ENCODE measurements at places on chromosomes 5 and 9. TPM values are rescaled to one million over a fixed set of nuclear protein-coding genes. Genes with fewer than 3 reads are reported as not detected.

GRCh38 chr5:9619331-9620092 lies 10.6 kb downstream of the TAS2R1 start:
- DNase-seq, result no peak

GRCh38 chr9:105751761-105752160 lies 57.4 kb downstream of the TMEM38B start:
- DNase-seq, result no peak

- no peak for DNase-seq
Observed at GRCh38 chr5:148859703-148860102, 33.3 kb downstream of the ADRB2 start.

DNA sequence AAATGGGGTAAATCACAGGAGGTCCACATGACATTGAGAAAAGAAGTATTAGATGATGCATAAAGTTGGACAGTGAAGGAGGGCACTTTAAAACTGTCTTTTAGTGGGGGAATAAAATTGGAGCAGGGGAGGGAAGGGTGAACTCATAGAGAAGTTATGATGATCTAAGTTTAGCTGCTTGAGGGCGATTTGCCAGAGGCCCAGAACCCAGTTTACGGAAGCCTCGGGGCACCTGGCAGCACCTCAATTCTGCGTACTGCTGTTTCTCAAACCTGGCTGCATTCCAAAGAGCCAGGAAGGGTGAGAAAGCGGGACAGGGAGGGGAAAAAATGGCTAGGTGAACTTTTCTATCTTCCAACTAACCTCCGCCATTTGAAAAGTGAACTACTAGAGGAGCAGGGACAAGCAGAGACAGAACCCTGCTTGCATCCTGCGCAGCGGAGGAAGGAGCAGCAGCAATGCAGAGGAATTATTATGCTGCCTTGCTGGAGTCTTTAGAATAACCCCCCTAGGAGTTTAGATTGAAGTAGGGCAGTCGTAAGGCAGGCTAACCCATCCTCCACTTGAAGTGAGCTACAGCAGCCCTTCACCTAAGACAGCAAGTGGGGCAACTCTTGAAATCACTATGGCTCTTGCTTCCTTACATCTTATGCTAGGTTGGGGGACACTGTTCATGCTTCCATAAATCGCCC lies 316.8 kb downstream of the BRINP1 start:
- no peak for DNase-seq

GRCh38 chr5:40494631-40495236 lies 185.0 kb upstream of the PTGER4 start:
- DNase-seq, result no peak

DNA sequence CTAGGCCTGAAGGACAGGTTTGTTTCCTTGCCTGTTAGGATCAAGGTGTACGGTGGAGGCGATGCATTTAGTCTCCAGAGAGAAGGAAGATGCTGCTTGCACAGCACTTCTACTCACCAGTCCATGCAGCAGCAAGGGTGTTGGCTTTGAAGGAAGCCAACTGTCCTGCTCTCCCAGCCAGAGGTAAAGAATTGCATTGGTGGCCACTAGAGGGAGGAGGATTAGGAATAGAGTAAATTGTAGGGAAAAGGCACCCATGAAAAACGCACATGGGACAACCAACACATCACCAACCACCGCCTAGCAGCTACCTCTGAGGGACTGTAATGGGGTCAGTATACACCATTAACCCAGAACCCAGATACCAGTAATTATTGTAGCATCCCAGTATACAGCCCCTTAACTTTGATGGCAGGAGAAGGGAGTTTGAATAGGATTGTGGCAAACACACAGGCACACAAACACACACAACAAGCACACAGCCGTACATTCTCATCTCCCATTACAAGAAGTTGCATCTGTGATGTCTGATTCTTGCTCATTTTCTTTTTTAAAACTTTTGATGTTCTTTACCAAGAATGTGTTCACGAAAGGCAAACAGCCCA lies 267.7 kb downstream of the ADAMTS6 start:
- DNase-seq, result no peak

DNA sequence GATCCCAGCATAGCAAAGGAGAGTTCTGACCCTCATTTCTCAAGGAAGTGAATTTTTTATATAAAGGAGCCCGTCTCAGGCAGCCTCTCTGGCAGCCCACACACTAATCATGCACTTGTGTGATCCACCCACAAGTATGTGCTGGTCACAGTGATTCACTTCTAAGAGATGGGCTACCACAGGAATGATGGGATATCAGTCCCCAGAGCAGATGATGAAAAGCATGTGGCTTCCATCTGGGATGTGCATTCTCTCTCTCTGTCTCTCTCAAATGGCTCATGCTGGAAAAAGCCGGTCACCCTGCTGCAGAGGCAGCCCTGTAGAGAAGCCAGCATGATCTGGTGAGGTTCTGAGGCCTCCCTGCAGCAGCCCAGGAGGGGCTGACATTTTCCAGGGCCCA lies 74.2 kb upstream of the ADCY2 start:
- DNase-seq, result no peak

GRCh38 chr5:65506961-65507360 lies 25.2 kb upstream of the ADAMTS6 start:
- no peak for DNase-seq

Gene FOXD4L6
- total RNA-seq, result not detected

- no peak for DNase-seq
Observed at GRCh38 chr5:135391116-135391868, 7.7 kb downstream of the MACROH2A1 start.

Gene TMEFF1
- 0.10 TPM for total RNA-seq

Gene HAVCR2
- 24.6 TPM for total RNA-seq

DNA sequence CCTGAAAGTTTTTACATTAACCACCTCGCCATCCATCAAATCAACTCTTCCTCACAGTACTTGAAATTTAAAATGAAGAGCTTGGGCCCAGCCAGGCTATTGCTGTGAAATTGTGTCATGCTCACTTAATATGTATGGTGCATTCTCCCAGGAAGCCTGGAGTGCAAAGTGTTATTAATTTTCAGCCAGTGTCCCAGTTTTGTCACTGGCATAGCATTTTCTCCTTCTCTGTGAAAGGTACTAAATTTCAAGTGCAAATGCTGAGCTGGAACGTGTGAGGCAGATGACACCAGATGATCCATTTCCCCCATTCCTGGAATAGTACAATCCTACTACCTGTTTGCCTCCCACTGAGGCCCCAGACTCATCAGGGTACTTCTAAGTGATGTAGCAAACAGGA lies 397.6 kb upstream of the ACTBL2 start:
- DNase-seq, result no peak

DNA sequence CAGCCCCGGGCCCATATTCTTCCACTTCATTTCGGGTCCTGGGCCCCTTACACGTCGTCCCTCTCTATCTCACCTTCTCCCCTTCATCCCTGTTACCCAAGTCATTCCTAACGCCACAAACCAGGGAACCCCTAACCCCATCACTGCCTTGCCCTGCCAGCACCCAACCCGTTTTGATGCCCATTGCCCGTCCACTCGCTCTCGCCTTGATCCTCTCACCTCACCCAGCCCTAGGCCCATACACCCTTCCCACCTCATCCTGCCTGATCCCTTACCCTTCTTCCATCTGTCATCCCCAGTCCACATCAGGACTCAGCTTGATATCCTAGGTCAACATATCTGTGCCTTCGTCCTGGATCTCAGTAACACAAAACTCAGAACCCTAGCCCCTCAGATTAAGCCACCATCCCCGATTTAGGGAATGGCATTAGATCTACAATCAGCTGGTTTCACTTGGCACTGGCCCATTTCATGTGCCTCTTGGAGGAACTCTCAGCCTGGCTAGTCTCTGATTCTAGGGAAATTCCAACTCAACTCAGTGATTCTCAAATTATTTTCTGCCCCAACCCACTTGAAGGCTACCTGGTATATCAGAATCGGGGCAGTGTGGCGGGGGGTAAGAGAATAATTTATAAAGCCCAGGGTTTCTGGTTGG lies 489 bp downstream of the CHMP5 start:
- DNase-seq, result no peak

- DNase-seq, result no peak
Observed at GRCh38 chr9:82781921-82782392, 281.0 kb downstream of the RASEF start.

Gene CDK7
- 42.5 TPM for total RNA-seq

- no peak for DNase-seq
Observed at GRCh38 chr9:93929231-93929630, 25.9 kb downstream of the BARX1 start.

Gene SPAAR
- not detected for total RNA-seq

- DNase-seq, result no peak
Observed at GRCh38 chr9:26129217-26129616, 451.0 kb upstream of the TUSC1 start.

Gene PNPLA7
- total RNA-seq, result 2.9 TPM

DNA sequence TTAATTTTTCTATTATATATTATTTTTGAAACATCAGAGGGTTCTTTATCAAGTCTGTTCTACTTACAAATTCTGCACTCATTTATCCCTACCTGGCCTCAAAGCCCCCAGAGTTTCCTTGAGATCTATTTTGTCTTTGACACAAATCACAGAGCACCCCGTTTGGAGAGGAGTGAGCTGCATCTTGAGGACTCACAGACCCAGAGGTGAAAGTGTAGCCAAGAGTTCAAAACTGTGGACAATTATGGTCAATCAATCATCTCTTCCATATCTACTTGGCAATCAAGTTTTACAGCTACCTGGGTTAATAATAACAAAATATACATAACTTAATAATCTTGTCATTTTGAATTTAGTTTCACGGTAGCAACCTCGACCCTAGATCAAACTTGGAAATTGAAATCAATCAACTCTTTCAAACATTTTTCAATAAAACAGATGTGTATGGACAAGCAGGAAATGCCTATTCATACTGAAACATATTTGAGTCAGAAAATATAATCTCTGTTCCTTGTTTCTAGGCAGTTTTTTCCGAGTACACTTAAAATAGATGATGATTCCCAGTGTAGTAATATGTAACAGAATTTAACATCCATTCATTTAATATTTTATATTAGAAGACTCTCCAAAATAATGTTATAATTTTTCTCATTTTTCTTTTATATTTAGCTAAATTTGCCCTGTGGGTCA lies 13.7 kb upstream of the SYK start:
- no peak for DNase-seq

DNA sequence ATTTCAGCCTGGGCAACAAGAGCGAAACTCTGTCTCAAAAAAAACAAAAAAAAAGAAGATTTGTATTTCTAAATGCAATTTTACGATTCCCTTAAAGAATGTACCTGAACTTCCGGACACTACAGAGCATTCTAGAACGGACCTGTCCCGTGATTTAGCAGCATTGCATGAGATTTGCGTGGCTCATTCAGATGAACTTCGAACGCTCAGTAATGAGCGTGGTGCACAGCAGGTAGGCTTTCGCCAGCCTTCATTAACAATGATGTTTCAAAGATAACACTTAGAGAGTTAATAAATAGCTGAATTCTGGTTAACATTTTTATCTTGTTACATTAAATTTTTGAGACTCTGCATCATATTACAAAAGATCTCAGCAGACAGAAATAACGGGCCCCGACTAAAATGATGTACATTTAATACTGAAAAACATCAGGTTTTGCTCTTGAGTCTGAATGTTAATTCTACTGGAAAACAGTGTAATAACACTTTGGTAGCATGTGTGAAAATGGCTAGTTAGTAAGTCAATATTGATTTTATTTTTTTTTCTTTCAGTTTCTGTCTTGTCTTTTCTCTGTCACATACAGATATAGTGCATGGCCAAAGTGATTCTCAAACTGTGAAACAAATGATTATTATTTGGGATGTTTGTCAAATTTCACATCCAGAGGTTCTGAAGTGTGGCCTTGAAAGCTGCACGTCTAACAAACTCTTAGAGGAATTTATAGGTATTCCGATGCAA lies 23.3 kb downstream of the CCNH start:
- no peak for DNase-seq
